Daoy (cell line): ENCODE measurements at places on chromosomes 2 and 18. TPM values are rescaled to one million over a fixed set of nuclear protein-coding genes. Genes with fewer than 3 reads are reported as not detected.
A peak's percentile ranks its signal among the peaks of the same experiment; 100 is the strongest.

GRCh38 chr2:171347591-171348032 is 86.2 kb downstream of the METTL8 start:
- DNase-seq: peak; percentile 30

DNA sequence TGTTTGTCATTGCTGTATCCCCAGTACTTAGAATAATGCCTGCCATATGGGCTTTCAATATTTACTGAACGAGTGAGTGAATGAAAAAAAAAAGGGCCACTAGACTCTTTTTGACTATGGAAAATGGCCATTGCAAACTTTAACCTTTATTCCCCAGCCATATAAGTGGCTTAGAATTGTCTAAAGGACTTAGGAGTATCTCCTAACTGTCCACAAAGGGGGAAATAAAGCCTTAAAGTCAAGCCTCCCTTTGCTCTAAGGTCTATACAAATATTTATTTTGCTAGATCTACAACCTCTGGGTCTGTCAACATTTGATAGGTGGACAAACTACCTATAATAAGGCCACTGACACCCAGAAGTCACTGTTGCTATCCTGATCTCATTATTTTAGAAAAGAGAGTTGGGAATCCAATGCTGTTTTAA is 25.7 kb downstream of the UPP2 start:
- DNase-seq: no peak

DNA sequence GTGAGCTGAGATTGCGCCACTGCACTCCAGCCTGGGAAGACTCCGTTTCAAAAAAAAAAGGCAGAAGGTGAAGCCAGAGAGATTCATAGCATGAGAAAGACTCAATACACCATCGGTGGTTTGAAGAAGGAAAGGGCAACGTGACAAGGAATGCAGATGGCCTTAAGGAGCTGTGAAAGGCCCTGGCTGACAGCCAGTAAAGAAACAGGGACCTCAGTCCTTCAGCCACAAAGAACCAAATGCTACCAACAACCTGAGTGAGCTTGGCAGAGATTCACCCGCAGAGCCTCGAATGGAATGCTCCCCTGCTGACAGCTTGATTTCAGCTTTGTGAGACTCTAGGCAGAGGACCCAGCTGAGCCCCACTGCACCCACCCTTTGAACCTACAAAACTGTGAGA is 154.9 kb upstream of the NDUFV2 start:
- peak; percentile 47 for DNase-seq

Gene ZCCHC2
- total RNA-seq: 3.1 and 4.2 TPM in 2 replicates
